ENCODE measurements at places on chromosomes 2 and 18.

GRCh38 chr2:216855079-216855478 is 4.8 kb downstream of the TNP1 start:
- DNase-seq = no peak

- DNase-seq = no peak
Measured at GRCh38 chr18:5943514-5943913, 48.2 kb upstream of the TMEM200C start.

GRCh38 chr2:225487878-225488416 is 88.4 kb downstream of the NYAP2 start:
- DNase-seq = no peak

GRCh38 chr2:142300517-142300916 is 169.7 kb upstream of the LRP1B start:
- no peak for DNase-seq

DNA sequence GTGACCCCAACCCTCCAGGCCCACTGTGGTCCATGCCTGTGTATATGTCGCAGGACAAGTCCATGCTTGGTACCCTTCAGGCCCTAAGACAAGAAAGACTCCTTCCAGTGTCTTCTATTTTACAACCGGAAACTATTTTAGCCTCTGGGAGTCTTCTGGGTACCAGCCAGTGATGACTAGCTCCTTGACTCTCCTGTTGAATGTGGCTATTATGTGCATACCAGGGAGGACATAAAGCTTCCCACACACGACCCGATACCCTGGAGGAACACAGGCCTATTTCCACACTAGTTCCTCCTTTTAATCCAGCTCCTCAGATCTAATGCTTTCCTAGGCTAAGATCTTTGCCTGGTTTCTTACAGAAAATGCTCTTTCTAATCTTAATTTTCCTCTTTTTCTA is 178.1 kb downstream of the NCKAP5 start:
- no peak for DNase-seq

DNA sequence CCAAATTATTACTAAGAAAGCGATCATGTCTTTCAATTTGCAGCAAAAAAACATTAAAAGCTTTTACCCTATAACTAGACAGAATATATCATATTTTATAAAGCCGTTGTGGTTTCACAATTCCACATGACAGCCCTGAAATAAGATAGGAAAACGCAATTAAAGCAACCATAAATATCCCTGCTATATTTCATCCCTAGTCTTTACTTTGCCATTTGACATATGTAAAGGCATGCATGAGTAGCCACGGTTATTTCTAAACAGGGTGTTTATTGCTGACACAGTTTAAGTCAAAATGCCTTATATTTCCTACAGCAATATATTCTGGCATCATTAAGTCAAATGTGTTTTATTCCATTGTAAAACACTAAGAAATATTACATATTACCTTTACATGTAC is 239.9 kb downstream of the DSEL start:
- DNase-seq = no peak

- DNase-seq = peak; percentile 82
Measured at GRCh38 chr18:74899554-74899953, 301.9 kb downstream of the ZNF407 start.

DNA sequence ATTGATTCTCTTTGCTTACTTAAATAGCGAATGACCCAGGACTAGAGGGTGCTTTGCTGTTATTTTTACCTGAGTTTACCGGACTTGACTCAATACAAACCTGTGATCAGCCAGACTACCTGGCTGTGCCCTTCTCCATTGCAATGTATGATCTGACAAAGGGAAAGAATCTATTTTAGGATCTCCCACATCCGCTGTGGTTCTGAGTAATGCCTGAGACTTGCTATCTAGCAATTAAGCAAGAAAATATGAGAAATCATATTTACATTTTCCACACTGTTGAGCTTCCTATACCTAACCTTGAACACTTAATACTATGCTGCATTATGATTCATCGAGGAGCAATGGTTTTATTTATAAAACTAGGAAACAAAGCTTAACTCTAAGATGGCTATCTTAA is 215.2 kb downstream of the RAD51AP2 start:
- no peak for DNase-seq

GRCh38 chr2:204277226-204277625 is 268.0 kb upstream of the PARD3B start:
- no peak for DNase-seq

- DNase-seq = no peak
Measured at GRCh38 chr2:2000018-2000723, 255.9 kb upstream of the PXDN start.

- no peak for DNase-seq
Measured at GRCh38 chr2:130365075-130365474, 9.2 kb downstream of the PTPN18 start.

DNA sequence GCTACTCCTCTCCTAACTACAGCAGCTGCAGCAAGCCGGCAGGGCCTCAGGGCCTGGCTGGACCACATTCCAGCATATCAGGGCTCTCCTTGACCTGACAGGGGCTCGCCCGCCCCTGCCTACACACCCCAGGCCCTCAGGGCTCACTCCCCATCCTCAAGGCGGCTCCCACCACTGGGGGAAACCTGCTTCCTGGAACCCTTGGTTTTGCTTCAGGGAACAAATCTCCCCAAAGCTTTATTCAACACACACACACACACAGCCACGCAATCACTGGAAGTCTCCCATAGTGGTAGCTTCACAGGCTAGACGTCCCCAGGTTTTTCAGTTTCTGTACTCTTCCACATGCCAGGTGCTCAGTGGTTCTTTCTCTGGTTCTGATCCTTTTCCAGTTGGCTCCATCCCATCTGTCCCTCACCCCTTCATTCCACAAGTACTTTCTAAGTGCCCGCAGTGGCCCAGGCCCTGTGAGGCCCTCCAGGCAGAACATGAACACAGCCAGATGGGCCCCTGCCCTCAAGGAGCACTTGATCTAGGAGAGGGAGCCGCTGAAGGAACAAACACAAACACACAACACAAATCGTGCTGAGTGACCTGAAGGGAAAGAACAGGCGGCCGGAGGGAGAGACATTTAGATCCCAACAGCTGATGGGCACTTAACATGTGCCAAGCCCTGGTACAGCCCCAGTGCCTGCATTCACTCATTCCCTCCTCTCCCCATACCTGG is 51.1 kb downstream of the TNS1 start:
- DNase-seq = no peak

DNA sequence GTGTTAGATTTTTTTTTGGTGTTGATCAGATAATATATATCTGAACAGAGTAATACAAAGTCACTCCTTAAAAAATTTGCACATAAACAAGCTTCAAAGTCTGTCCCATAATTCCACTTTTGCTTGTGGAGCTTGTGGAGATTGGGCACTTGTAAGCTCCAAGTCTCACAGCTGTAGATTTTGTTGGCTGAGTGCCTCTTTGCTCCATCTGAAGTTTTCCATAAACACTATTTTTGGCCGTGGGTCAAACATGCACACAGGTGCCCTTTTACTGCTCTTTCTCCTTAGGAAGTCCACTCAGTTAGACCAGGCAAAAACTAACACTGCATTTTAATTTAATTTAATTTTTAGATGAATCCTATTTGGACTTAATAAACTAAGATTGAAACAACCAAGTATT is 3.6 kb upstream of the KCNJ13 start:
- DNase-seq = no peak

DNA sequence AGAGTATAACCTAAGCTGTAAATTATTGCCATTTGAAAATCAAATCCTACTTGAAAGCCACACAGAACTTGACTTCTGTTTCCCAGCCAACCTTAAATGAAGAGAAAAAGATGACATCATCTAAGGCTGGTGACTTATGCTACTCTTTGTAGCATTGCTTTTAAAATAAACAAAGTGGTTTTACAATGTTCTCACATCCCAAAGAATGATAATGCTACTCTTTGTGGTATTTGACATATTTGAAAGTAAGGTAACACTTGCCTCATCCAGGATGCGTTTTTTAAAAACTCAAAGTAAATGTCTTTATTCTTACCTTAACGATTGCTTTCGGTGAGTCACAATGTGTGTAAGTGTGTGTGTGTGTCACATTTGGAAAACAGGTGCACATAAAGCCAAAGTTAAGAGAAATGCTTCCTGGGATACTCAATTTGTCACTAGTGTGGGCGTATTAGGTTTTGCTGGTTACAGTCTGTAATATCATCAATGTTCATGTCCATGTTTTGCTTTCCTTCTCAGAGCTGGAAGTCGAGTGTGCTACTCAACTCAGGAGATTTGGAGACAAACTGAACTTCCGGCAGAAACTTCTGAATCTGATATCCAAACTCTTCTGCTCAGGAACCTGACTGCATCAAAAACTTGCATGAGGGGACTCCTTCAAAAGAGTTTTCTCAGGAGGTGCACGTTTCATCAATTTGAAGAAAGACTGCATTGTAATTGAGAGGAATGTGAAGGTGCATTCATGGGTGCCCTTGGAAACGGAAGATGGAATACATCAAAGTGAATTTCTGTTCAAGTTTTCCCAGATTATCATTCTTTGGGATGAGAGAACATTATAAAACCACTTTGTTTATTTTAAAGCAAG is 2.6 kb downstream of the PMAIP1 start:
- no peak for DNase-seq

DNA sequence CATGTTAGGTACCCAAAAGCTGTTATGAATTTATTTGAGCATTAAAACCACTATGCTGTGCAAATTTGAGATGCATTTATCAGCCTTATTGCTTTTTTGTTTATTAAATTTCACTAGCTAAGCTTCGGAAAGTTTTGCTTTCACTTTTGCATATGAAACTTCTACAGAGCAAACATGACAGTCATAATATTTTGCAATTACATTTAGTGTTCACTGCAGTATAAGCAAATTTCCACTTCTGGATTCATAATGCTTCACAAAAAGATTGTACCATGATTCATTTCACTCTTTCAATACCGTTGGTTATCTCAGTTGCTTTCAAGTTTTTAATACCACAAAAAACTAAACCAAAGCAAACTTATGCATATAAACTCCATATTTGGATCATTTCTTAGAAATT is 228.7 kb upstream of the SLC8A1 start:
- DNase-seq = no peak

- DNase-seq = no peak
Measured at GRCh38 chr2:55087501-55087900, 37.2 kb upstream of the RTN4 start.

DNA sequence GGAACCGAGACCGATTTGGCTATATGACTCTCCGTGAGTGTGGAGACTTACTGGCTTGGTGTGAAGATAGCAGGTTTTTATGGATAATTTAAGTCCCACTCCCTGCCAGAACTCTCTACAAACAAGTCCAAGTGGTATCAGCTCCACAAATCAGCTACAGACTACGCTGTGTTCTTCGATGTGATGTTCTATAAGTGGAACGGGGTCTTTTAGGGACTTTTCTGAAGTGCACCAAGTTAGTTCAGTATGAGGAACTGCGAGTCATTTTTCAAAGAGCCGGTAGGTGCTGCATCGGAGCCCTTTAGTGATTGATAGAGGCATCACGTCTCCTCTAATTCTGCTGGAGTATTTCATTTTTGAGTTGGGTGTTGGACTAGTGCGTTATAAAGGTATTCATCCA is 107.1 kb downstream of the TSHZ1 start:
- no peak for DNase-seq

DNA sequence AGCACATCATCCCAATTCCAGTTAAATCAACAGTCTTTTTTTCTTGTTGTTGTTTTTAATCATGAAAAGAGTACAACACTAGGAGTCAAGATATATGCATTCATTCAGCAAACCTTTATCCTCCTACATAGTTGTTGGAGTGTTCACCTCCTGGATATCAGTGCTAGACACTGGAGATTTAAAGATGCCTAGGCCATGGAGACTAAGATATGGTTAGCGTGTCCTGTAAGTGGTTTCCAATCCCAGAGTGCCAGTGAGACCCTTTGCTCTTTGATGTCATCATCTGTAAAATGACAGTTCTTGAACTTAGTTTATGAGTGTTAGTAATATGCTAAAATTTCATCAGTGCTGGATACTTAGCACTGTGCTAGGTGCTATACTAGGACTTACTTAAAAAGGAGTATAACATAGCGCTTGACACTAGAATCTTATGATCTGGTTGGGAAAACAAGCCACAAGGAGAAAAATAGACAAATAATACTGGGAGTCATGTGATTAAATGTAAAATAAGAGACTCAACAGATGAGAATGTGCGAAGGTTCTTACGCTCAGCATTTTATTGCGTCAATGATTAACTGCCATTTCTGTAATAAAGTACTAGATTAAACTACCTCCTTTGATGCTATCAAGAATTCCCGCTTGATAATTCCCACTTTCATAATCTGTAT is 31.5 kb downstream of the BABAM2 start:
- no peak for DNase-seq

- no peak for DNase-seq
Measured at GRCh38 chr2:54809819-54810218, 86.4 kb downstream of the EML6 start.

- DNase-seq = no peak
Measured at GRCh38 chr2:45905632-45905958, 254.1 kb downstream of the PRKCE start.

- DNase-seq = no peak
Measured at GRCh38 chr2:12770300-12770968, 53.7 kb downstream of the TRIB2 start.

DNA sequence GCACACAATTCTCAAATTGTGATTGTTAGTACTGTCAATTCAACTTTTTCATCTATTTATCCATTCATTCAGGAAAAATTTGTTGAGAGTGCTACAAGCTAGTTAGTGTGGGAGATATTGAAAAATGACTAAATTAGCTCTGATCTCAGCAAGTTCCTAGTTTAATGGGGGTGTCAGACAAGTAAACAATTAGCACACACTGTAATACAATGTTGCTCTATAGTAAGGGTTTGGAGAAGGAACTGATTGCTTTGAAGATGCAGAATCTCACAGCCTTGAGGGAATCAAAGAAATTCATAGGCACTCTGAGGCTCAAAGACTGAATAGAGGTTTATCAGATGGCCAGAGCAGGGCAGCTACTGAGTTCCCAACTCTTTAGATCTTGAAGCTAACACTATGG is 6.8 kb upstream of the CCNYL1 start:
- DNase-seq = no peak

GRCh38 chr2:62785216-62785615 is 79.7 kb downstream of the EHBP1 start:
- no peak for DNase-seq

- DNase-seq = no peak
Measured at GRCh38 chr2:96265349-96265839, 403 bp downstream of the TMEM127 start.

- DNase-seq = no peak
Measured at GRCh38 chr2:119943058-119943457, 69.8 kb upstream of the EPB41L5 start.

- DNase-seq = no peak
Measured at GRCh38 chr2:46290078-46290477, 7.1 kb upstream of the EPAS1 start.

- no peak for DNase-seq
Measured at GRCh38 chr2:223001797-223002175, 50.2 kb upstream of the KCNE4 start.

DNA sequence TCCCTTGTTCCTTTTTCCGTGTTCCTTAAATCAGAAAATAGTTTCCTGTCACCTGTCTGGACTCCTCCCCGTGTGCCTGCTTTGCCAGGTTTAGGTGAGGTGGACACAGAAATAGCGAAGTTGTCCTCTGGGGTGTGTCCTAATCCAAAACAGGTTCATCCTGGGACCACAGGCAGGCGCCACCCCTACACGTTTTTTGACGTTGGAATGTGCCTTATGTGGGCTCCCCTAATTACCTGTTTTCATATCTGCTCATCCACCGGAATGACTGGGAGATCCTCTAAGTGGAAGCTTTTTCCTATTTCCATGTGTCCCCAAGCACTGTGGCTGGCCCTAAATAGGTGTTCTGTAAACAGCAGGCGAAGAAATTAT is 49.0 kb upstream of the PAIP2B start:
- DNase-seq = no peak
